ENCODE measurements at places on chromosomes 2 and 18. TPM values are rescaled to one million over a fixed set of nuclear protein-coding genes. Genes with fewer than 3 reads are reported as not detected.

GRCh38 chr2:6975988-6976387 is 58.8 kb downstream of the RNF144A start:
- no peak overlapping the region for H3K27ac ChIP-seq
- no peak overlapping the region for H3K4me3 ChIP-seq
- H3K4me1 ChIP-seq = no peaks in the 10 kb centered on the region
- H3K27me3 ChIP-seq = no peaks in the 10 kb centered on the region

The GRB14 gene
- 0.26 TPM for total RNA-seq

The HOXD9 gene
- total RNA-seq = not detected

- no peak overlapping the region for H3K4me3 ChIP-seq
- H3K4me1 ChIP-seq = no peaks in the 10 kb centered on the region
- DNase-seq = no peak
- H3K36me3 ChIP-seq = no peaks in the 10 kb centered on the region
- no peaks in the 10 kb centered on the region for H3K27me3 ChIP-seq
Measured at GRCh38 chr2:159790323-159790722, 7.7 kb downstream of the CD302 start.

DNA sequence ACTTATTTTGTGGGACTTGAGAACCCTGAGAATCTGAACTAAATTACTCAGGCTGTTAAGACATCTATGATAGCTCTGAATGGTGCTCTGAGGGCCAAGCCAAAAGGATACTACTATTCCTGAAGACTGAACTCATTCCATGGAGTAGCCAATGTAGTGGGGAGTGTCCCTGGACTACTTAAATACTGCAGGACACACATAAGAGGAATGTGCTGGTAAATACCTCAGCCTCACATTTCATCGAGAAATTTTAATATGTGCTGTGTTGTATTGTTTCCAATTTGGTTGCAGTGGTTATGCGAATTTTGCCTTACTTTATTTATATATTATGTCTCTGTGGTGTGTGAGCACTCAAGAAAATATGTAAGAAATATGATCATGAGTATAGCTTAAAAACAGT is 264.4 kb upstream of the FIGN start:
- H3K27me3 ChIP-seq = no peaks in the 10 kb centered on the region
- no peaks in the 10 kb centered on the region for H3K36me3 ChIP-seq
- H3K4me1 ChIP-seq = no peaks in the 10 kb centered on the region

The OTOS gene
- total RNA-seq = not detected

The CD226 gene
- total RNA-seq = 0.33 TPM
